ENCODE measurements at places on chromosomes 5 and 9.

GRCh38 chr5:158838781-158839180 lies 260.9 kb downstream of the EBF1 start:
- no peak for DNase-seq

DNA sequence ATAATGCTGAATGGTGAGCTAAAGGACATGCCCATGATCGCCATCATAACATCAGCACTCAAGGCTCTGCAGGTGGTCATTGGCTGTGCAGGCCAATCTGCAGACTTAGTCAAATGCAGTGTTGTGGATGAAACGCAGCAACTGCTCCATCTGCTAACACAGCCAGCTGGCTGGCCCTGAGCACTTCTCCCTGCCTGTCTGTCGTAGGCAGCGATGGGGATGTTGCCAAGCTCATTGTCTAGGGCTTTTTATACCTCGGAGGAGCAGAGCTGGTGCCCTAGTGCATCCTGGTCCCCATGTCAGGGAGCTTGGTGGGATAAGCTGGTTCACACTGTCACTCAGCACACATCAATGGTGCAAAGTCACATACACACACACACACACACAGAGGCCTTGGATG lies 189.4 kb downstream of the TENT4A start:
- peak; percentile 78 for DNase-seq

- no peak for DNase-seq
Measured at GRCh38 chr5:99674101-99674500, 745.3 kb upstream of the CHD1 start.

GRCh38 chr5:150522504-150523414 lies 14.8 kb downstream of the NDST1 start:
- DNase-seq: no peak

GRCh38 chr5:60883229-60883628 lies 39.2 kb upstream of the ELOVL7 start:
- DNase-seq: no peak

GRCh38 chr5:104913841-104914281 lies 1351.3 kb upstream of the NUDT12 start:
- no peak for DNase-seq

- no peak for DNase-seq
Measured at GRCh38 chr5:148492351-148492750, 108.6 kb downstream of the FBXO38 start.

- DNase-seq: no peak
Measured at GRCh38 chr9:82791692-82792091, 271.2 kb downstream of the RASEF start.

DNA sequence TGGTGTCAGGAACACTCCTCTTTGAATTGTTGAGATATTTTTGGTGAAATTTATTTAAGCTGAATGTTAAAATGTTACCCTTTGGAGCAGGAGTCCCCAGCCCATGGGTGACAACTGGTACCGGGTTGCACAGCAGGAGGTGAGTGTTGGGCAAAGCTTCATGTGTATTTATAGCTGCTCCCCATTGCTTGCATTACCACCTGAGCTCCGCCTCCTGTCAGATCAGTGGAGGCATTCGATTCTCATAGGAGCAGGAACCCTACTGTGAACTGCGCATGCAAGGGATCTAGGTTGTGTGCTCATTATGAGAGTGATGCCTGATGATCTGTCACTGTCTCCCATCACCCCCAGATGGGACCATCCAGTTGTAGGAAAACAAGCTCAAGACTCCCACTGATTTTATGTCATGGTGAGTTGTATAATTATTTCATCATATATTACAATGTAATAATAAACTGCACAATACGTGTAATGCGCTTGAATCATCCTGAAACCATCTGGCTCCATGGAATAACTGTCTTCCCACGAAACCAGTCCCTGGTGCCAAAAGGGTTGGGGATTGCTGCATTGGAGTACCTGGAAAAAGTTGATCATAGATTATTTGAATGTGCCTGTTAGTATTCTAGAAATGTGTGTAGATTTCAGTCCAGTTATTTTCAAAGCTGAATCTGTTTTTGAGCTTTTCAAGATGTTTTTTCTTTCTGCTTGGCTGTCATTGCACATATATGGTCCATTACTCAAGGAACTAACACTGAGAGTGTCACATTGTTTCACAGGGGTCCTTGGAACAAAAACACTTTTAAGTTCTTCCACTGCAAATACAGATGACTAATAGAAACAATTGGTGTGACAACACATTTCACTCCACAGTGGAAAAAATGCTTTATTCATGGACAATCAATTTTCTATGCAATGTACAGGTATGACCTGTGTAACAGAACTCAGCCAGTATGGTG lies 104.6 kb upstream of the TNFAIP8 start:
- no peak for DNase-seq

- DNase-seq: no peak
Measured at GRCh38 chr5:25862276-25862675, 1176.1 kb downstream of the CDH9 start.

GRCh38 chr5:6849316-6850105 lies 136.3 kb downstream of the TENT4A start:
- no peak for DNase-seq

DNA sequence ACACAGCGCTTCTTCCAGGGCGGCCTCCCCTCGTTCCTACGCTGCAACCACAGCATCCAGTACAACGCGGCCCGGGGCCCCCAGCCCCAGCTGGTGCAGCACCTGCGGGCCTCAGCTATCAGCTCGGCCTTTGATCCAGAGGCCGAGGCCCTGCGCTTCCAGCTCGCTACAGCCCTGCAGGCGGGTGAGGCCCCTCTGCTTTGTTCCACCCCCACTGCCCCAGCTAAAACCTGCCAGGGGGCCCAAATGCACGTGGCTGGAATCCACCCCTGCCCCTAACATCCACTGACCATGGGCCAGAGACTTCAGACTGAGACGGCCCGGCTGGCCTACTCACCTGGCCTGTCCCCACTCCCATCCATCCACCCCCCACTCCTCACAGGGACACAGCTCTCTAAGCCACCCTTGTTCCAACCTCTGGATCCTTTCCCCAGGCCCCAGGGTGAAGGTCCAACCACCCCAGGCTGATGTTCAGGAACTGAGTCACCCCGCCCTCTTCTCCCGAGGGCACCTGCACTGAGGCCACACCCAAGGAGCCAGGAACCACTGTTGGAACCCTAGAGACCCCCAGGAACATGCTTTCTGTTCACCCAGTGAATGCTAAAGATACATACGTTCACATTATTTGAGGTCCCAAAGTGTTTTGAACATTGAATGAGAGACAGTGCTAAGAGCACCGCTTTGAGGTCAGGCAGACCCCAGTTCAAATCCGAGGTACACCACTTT lies 18.9 kb upstream of the ASS1 start:
- no peak for DNase-seq

DNA sequence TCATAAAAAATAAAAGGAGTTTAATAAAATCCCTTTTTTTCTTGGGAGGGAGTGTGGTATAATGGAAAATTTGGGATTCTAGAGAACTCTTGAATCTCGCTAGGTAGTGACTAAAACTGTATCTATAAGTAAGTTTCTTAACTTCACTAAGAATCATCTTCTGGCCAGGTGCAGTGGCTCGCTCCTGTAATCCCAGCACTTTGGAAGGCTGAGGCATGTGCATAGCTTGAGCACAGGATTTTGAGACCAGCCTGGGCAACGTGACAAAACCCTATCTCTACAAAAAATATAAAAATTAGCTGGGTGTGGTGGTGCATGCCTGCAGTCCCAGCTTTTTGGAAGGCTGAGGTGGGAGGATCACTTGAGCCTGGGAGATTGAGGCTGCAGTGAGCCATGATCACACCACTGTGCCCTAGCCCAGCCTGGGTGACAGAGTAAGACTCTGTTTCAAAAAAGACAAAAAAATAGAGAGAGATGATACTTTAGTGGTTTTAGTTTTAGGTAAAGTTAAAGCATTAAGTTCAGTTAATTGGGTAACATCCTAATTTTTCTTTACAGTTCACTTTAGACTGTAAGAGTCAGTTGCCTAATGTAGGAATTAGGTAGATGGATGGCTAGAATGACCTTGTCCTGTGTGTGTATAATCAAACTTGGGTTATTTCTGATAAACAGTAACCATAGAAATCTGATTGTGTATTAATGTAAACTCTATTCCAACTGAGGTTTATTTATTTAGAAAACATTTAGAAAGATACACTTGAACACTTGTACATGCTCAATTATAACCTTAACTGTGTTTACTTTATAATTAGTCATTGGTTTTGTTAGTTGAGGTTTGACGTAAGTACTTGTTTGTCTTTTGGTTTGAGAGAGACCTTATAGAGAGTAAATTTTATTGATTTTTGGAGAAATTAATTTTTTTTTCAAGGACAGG lies 17.8 kb downstream of the UNC13B start:
- DNase-seq: no peak

GRCh38 chr5:129716651-129717050 lies 31.2 kb upstream of the MINAR2 start:
- DNase-seq: no peak

DNA sequence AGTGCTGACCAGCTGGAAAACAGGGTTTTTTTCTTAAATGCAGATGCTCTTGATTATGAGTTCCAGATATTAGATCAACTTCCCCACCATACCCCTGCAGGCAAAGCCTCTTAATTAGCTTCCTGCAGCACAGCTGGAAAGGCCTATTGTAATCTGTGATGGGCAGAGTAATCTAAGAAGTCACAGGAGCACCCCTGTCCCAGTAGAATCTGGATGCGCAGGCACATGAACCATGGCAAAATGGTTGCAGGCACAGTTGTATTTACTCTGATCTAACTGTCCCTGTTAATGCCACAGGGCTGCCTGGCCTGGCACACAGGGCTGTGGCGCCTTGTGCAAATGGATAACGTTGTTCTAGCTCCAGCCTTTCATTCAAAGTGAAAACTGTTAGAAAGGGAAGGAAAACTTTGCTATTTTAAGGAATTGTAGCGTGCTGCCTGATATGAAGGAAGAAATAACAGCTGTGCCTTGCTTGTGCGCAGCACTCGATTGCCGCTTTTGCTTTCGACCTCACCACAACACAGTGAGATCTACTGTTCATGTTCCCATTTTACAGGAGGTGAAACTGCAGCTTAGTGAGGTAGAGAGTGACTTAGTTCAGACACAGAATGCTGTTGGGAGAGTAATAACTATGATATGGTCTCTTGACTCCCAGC lies 2.3 kb downstream of the TGFBI start:
- DNase-seq: no peak

DNA sequence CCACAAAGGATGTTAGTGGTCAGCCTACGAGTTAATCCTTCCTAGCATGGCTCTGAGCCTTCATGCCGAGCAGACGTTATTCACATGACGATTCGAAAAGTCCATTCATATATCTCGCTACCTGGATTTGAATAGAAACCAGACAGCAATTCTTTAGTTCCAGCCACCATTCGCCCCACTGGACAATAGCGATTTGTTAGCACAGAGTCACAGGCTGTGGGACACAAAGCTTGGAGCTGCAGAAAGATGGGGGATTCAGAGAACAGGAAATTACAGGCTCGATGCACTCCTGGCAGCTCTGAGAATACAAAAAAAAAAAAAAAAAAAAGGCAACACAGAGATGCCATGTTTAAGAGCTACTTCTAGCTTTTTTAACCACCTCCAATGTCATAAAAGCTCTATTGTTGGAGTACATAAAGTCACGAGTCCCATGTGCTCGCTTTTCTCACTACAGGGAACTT lies 110.7 kb downstream of the NR6A1 start:
- peak; percentile 52 for DNase-seq

DNA sequence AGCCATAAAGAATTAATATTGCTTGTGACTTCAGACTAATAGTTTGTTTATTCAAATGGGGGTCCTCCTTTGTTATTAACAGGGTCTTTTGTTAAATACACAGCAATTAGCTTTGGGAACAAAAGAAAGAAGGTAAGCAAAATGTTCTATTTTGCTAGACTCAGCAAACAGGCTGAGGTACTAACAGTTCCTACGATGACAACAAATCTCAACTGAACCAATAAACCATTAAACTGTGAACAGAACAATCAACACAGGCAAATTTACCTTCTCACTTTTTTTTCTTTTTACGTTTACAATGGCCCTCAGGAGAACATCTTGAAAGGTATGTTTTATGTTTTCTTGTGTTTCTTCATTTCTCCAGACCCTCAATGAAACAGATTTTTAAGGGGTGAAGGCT lies 207.2 kb downstream of the NFIB start:
- DNase-seq: no peak

DNA sequence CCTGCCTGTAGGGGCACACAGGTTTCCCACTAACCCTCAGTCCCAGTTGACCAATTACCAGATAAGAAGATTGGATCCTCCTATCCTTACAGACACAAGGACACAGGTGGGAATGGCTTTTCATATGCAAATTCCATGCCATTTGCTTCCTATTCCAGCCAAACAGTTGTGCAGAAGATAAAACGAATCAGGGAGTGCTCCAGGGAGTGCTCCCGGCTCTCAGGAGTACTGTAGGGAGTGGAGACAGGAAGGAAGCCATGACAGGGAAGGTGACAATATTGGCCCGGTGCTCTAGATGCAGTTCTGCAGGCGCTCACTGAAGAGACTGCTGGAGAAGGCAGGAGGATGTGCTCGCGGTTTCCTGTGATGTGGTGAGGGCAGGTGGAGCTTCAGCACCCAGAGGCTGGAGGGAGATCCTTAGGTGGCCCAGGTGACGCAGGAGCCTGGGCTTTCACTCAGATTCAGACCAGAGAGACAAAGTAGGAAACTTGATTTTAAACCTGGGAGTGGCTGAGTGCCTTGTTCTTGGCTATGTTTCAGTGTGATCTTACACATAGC lies 260.0 kb downstream of the AUH start:
- no peak for DNase-seq

- DNase-seq: no peak
Measured at GRCh38 chr9:128529191-128529590, 23.2 kb upstream of the SPTAN1 start.

DNA sequence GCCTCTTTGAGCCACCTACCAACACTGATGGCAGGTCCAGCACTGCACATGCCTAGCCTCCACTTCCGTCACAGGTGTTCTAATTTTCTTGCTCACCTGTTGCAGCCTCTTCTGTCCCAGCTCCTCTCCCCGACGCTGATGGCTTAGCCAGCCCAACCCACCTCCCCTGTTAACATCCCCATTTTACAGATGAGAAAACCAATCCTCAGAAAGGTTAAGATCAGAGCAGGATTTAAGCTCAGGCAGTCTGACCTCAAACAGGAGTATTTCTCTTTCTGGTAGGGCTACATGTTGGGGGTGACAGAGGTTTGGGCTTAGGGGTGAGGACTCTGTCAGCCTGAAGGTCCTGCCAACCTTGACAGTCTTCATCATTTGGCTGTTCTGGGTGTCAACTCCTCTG lies 74.5 kb upstream of the PITX1 start:
- no peak for DNase-seq

DNA sequence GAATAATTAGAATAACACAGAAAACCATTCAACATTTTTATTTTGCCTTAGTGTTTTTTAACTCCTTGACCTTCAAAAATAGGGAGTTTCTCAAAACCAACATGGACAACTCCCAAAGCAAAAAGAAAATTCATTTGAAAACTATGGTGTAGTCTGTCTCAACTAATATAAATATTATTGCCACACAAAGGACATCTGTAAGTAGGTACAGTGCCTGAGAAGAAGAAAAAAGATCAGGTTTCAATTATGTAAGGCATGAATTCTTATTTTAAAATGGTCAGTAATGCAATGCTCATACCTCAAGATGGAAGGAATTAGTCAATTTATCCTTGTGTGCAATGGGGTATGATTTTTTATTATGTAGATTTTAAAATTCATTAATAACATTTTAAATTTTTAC lies 109.6 kb upstream of the CNTLN start:
- no peak for DNase-seq

Data from dorsolateral prefrontal cortex (tissue), 122 donors.